ENCODE measurements at places on chromosomes 7 and 10.

- no peak for DNase-seq
Measured at GRCh38 chr10:108445746-108446145, 1281.2 kb upstream of the SORCS1 start.

DNA sequence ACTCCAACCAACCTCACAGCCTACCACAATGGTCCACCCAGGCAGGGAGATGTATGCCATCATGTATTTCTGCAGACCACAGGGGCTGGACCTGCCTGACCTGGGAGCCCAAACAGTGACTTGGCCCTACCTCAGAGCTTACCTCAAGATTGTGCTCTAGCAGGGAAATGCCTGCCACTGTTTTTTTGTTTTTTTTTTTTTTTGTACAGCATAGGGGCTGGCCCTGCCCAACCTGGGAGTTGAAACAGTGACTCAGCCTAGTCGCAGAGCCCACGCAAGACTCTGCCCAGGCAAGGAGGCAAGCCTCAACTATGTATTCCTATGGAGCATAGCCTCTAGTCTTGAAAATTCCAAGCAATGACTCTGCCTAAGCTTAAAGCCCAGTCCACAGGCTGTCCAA is 39.3 kb upstream of the CDK6 start:
- DNase-seq = no peak

GRCh38 chr10:6162589-6163356 is 40.0 kb upstream of the PFKFB3 start:
- DNase-seq = peak; percentile 22

GRCh38 chr7:28955356-28955717 is 2.8 kb downstream of the TRIL start:
- DNase-seq = no peak

DNA sequence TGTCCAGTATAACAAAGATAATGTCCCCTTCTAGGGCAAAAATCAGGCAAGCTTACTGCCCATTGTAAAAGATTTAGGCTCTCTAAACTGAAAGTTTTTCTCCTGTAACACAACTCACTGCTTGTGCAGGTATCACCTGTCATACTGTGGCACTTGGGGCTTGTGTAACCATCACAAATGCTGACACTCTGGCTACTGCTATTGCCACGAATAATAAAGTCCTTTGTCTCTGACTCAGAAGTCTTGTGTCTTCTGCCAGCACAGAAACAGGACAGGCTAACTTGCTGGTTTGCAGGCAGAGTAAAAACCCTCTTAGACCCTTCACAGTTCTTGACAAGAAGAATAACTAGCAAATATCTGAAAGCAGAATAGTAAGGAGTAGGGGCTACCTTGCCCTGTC is 273.9 kb downstream of the RPS24 start:
- DNase-seq = no peak

DNA sequence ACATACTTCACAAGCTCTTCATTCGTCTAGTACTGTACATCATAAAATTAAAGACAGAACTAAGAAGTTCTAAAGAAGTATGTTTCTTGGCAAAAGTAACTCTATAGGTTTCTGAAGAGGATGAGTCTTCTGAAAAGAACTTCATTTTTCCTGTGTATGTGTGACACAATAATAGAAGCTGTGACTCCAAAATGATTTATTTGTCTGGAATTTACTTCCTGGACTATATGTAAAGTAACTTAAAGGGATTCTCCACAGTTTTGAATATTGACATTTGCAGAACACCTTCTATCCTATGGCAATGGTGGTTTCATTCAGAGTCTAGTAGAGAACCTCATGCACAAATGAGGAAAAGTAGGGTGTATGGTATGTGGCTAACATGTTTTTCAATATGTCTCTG is 19.8 kb upstream of the CLDN12 start:
- no peak for DNase-seq

GRCh38 chr10:77544617-77545016 is 93.0 kb downstream of the KCNMA1 start:
- no peak for DNase-seq

- no peak for DNase-seq
Measured at GRCh38 chr10:53990799-53991238, 810.2 kb downstream of the PCDH15 start.

DNA sequence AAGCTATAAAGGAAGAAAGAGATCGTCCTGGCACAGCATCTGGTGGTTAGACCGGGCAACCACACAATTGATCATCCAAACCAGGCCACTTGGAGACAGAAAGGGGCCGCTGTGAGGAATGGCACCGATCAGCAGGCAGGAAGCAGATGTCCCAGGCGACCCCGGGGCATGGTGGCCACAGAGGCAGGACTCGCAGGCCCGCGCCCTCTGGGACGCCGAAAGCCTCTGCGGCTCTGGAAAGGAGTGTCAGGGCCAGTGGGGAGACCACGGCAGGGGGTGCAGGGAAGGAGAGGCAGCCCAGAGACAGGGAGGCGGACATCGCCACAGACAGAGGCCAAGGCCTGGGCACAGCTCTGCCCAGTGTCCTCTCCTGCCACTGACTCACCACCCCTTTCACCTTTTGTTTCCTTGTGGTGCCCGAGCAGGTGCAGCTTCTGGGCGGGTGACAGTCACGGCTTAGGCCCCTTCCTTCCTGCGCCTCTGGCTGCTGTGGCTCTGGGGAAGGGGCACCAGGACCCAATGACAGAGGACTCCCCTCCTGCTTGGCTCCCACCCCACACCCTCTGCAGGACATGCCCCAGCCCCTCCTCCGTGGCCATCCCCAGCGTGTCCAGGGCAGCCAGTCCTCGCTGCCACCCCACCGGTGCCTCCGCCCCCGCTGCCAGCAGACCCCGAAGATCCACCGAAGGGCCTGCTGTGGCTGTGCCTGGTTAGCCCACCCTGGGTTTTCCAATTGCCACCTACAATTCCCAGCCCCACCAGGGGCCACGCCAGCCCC is 10.9 kb downstream of the STK32C start:
- DNase-seq = no peak

DNA sequence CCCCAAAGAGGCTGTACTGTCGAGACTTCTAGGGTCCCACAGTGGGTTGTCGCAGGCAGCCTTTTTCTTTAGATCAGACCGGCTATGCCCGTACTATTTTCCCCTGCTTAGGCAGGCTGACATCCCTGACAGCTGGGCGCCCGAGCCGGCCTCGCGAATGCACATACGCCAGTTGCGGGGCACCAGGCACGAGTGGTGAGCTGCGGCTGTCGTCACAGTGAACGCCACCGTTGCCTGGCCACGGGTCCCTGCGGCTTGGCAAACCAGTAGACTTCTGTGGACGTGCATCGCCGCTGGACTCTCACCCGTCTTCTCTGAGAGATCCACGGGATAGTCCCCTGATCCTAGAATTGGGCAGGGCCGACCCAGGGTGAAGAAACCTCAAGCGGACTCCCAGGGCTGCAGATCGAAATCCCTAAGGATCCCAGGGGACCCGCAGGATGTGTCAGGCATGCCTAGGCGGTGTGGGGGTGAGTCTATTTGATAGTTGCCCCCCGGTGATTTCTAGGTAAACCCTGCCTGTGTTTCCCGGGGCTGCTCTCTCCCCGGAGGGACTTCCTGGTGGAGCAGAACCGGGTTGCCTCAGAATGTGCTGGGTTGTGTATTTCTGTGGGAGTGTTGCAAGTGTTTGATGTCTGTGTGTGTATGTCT is 33.0 kb upstream of the ZNF273 start:
- no peak for DNase-seq

GRCh38 chr7:102059524-102059923 is 227.1 kb upstream of the SH2B2 start:
- no peak for DNase-seq

DNA sequence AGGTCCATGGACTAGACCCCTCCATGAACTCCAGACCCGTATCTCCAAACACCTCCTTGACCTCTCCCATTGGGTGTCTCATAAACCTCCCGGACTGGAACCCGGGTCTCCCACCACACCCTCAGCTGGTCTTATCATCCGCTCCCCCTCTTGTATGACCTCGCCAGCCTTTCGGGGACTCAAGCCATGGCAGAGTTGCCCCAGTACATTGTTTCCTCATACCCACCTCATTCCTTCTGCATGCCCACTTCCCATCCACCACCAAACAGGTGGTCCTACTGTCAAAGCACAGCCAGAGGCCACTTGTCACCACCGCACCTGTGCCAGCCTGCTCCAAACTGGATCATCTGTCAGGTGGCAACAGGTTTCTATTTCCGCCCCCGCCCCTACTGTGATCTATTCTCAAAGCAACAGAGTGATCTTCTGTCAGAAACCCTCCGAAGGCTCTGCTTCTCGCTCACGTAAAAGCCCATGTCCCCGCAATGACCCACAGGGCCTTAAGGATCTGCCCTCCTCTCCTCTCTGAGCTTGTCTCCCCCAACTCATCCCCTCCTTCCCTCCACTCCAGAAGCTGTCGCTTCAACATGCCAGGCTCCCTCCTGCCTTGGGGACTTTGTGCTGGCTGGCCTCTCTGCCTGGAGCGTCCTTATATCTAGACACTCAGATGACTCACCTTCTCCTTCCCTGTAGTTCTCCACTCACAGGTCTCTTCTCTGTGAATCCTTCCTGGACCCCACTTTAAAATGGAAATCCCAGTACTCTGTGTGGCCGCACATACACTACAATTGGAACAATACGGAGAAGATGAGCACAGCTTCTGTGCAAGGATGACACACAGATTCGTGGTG is 22.8 kb upstream of the PRKAG2 start:
- no peak for DNase-seq

DNA sequence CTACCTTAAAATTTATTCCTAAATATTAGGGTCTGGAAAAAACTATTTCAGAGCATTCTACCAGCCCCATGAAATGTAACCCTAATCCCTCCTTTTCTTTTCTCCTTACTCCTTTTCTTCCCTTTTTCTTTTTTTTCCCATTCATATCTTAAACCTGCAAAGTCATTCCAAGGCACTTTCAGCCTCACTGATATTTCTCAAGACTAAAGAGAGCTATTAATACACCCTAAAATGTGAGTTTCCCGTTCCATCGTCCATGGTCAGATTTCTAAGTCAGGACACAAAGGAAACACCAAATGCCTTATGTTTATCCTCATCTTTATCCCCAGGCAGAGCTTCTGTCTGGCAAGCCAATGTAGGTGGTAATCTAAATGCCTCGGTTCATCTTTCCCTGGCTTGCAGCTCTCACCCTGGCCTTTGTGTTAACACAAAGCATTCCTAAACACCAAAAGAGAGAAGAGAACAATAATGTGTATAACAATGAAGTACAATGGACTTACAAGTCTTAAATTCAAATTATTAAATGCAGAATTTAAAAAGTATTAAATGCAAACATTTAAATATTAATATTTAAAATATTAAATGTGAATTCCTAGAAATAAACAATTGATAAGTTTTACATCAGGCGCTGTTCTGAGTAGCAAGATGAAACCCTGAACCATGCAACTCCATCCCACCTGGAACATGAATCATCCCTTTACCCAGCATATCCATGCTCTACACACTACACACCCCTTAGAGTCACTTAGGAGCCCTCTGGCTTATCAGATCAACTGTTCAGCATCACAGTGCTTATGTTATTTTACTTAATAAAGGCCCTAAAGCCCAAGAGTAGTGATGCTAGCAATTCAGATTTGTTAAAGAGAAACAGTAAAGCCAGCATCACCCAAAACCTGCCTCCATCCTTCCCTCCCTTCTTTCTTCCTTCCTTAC is 26.8 kb downstream of the MICU1 start:
- no peak for DNase-seq

DNA sequence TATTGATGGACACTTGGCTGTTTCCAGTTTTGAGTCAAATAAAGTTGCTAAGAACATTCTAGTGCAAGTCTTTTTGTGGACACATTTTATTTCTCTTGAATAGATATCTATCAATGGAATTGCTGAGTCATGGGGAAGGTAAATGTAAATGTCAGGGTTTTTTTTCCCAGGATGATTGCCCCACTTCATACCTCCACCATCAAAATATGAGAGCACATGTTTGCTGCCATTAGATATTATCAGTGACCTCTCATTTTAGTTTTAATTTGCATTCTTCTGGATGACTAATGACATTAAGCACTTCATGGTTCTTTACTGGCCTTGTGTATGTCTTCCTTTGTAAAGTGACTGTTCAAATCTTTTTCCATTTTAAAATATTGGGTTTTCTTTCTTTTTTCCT is 45.7 kb downstream of the PAPSS2 start:
- no peak for DNase-seq

- no peak for DNase-seq
Measured at GRCh38 chr10:9137368-9137767, 1082.9 kb downstream of the GATA3 start.

DNA sequence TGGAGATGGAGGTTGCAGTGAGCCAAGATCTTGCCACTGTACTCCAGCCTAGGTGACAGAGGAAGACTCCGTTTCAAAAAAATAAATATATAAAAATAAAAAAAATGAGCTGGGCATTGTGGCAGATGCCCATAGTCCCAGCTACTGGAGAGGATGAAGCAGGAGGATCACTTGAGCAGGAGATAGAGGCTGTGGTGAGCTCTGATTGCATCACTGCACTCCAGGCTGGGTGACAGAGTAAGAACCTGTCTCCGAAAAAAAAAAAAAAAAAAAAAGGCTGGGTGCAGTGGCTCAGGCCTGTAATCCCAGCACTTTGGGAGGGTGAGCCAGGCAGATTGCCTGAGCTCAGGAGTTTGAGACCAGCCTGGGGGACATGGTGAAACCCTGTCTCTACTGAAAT is 11.8 kb downstream of the ZNF487 start:
- no peak for DNase-seq

DNA sequence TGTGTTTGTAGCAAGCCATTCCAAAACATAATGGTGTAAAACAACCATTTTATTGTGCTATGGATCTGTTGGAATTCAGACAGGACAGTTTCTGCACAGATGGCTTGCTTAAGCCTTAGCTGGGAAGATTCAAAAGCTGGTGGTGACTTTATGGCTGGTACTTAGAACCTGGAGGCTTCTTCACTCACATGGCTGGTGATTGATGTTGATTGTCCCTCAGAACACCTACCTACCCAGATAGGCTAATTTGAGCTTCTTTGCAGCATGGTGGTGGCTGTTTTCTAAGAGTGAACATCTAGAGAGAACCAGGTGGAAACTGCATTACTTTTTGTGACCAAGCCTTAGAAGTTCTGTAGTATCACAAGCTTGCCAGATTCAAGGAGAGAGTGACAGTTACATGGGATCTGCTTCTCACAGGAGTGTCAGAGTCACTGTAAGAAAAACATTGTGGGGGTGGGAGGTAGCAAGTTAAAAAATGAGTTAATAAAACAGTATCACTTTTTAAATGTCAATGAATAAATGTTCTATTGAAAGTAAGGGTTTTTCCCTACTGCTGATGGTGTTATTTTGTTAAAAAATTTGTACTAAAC is 7.1 kb downstream of the R3HCC1L start:
- DNase-seq = no peak

GRCh38 chr10:129273860-129274259 is 193.2 kb upstream of the MGMT start:
- DNase-seq = no peak

GRCh38 chr10:130558746-130559546 is 422.8 kb downstream of the GLRX3 start:
- no peak for DNase-seq

GRCh38 chr10:123451618-123452245 is 214.4 kb upstream of the GPR26 start:
- no peak for DNase-seq

- no peak for DNase-seq
Measured at GRCh38 chr10:44009891-44010632, 361.4 kb upstream of the ZNF32 start.

- no peak for DNase-seq
Measured at GRCh38 chr7:47119261-47119865, 462.5 kb downstream of the TNS3 start.

GRCh38 chr7:125195156-125195555 is 265.5 kb upstream of the POT1 start:
- DNase-seq = no peak
